ENCODE measurements at places on chromosomes 16 and 17.

GRCh38 chr17:29057361-29057760, 14.4 kb downstream of the PIPOX start:
- no peak for DNase-seq

DNA sequence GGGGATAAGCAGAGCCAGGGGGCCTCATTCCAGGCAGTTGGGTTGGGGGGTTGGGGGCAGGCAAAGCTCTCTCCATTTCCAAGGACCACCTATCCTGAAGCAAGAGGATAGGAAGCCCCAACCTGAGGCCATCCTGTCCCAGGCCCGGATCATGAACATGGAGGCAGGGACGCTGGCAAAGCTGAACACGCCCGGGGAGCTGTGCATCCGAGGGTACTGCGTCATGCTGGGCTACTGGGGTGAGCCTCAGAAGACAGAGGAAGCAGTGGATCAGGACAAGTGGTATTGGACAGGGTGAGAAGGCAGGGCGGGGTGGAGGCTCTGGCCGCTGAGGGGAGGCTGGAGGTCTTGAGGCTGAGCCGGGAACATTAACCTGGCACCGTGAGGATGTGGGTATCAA, 3.6 kb upstream of the CHAD start:
- no peak for DNase-seq

DNA sequence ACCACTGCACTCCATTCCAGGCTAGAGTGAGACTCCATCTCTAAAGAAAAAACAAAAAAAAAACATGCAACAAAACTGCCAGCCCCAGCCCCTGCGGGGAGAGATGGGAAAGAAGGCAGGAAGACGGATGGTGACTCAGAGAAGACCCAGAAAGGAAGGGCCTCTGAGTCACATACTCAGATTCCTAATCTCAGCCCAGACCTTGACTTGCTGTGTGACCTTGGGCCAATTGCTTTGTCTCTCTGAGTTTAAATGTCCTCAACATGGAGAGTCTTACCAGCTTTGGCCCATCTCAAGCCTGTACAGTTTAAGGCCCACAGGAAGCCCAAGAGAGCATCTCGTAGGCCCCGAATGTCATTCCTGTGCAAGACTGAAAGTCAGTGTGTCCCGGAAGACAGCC, 86.5 kb upstream of the LHX1 start:
- no peak for DNase-seq

DNA sequence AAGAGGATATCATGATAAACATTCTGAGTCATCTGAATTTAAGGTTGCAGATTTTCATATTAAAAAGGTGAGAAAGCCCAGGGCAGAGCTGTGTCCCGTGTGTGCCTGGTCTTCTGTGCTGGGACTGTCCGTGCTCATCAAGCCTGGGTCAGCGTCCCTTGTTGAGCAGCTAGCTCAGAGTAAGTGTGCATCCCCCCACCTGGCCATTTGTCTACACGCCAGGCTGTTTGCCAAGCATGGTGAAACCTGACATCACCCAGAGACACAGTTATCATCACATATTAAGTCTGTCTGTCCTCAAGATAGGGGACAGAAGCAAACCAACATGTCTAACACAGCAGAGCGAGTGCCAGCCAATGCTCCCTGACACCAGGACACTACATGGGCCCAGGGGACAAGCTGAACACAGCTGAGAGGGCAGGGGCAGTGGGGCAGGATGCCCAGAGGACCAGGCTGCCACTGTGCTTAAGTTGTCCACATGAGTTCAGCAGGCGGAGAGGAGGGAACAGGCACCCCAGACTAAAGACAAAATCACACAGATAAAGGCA, 57.9 kb upstream of the CNEP1R1 start:
- DNase-seq, result no peak

DNA sequence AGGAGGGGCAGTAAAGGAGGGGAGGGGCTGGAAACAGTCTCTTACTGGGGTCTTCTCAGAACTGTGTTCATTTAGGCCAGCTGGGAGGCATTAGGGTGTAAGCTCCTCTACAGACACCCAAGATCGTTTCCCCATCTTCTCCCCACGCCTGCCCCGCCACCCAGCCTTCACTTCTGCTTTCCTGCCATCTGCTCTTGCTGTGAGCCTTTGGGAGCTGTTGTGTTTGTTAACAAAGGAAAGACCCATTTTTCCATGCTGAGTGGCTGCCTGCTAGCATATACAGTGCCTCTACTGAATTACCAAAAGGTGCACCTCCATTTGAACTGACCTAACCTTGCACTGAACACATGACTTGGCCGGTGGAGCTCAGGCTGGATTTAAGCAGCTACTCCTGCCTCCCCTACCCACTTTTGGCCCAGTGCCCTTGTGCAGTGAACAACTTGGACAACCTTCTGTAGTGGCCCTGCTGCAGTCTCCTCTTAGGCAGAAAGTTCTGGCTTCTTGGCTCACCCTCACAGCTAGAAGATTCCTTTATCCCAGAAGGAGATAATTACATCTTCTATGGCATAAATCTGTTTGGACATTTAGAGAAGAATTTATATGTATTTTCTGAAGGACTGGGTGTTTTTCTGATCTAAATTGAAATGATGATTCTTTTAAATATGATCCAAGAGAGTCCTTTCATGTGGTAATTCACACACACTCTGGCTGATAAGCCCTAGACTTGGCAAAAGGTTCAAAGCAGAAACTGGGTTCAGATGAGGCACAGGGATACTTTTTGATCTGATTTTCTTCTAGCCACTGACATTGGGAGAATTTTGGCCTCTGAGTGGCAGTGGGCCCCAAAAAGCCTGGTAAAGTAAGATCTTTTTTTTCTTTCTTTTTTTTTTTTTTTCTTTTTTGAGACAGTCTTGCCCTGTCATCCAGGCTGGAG, 81.9 kb upstream of the HNF1B start:
- no peak for DNase-seq

- no peak for DNase-seq
Measured at GRCh38 chr17:50259477-50260324, 14.6 kb upstream of the TMEM92 start.

DNA sequence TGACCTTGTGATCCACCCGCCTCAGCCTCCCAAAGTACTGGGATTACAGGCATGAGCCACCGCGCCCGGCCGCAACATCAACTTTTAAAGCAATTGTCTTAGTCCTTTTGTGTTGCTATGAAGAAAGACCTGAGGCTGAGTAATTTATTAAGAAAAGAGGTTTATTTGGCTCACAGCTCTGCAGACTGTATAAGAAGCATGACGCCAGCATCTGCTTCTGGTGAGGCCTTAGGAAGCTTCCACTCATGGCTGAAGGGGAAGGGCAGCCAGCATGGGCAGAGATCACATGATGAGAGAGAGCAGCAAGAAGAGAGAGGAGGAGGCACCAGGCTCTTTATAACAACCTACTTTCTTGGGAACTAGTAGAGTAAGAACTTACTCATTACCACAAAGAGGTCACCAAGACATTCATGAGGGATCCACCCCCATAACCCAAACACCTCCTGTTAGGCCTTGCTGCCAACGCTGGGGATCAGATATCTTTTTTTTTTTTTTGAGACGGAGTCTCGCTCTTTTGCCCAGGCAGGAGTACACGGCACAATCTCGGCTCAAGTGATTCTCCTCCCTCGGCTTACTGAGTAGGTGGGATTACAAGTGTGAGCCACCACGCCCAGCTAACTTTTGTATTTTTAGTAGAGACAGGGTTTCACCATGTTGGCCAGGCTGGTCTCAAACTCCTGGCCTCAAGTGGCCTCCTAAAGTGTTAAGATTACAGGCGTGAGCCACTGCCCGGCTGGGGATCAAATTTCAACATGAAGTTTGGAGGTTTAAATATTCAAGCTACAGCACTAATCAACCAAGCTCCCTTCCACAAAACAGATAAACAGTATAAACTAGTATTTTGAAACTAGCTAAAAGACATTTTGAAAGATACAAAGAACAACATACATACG, 21.4 kb upstream of the GPT2 start:
- DNase-seq, result no peak

- no peak for DNase-seq
Measured at GRCh38 chr17:80097844-80098691, 3.3 kb upstream of the GAA start.

DNA sequence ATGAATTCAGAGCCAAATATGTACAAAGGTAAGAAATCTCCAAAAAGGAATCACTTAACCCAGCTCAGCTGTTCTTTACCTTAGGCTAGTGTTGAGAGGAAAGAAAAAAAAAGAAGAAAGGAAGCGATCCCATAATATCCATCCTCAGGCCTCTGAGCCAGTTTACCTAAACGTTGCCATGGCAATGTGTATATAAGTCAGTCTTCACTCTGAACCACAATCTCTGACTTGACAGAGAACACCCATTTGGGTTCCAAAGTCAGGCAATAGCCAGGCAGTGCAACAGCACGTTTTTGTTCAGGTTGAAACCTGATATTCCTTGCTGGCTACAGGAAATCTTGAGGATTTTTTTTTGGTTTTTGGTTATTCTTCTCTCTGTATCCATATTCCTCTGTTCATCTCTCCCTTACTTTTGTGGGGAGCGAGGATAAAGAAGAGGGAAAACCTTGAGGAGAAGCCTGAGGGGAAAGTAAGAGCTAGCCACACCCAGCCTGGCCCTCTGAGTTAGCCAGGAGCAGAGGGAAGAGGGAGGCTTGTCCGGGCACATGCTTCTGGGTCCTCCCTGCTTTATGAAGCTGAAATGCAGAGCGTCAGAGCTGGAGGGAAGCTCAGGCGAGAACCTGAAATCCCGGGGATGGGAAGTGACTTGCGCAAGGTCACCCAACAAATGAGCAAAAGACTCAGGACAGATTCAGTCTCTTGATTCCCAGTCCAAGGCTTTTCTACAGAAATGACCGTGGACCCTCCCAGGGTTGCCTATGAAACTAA, 152.7 kb downstream of the SOX9 start:
- DNase-seq, result no peak

- no peak for DNase-seq
Measured at GRCh38 chr16:66422366-66422765, 4.7 kb upstream of the BEAN1 start.

- no peak for DNase-seq
Measured at GRCh38 chr16:24689128-24689527, 40.3 kb upstream of the TNRC6A start.

GRCh38 chr17:1713160-1713877, 3.1 kb upstream of the TLCD2 start:
- DNase-seq, result no peak

DNA sequence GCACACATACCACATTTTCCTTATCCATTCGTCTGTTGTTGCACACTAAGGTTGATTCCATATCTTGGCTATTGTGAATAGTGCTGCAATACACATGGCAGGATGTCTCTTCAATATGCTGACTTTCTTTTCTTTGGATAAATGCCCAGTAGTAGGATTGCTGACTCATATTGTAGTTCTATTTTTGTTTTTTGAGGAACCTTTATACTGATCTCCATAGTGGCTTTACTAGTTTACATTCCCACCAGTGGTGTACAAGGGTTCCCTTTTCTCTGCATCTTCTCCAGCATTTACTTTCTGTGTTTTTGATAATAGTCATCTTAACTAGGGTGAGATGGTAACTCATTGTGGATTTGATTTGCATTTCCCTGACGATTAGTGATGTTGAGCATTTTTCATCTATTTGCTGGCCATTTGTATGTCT, 118.1 kb downstream of the STXBP4 start:
- DNase-seq, result no peak
